ENCODE measurements at places on chromosomes 7 and 10.

- no peak for DNase-seq
These were observed 6.1 kb upstream of the SAR1A start for GRCh38 chr10:70176441-70176840.

DNA sequence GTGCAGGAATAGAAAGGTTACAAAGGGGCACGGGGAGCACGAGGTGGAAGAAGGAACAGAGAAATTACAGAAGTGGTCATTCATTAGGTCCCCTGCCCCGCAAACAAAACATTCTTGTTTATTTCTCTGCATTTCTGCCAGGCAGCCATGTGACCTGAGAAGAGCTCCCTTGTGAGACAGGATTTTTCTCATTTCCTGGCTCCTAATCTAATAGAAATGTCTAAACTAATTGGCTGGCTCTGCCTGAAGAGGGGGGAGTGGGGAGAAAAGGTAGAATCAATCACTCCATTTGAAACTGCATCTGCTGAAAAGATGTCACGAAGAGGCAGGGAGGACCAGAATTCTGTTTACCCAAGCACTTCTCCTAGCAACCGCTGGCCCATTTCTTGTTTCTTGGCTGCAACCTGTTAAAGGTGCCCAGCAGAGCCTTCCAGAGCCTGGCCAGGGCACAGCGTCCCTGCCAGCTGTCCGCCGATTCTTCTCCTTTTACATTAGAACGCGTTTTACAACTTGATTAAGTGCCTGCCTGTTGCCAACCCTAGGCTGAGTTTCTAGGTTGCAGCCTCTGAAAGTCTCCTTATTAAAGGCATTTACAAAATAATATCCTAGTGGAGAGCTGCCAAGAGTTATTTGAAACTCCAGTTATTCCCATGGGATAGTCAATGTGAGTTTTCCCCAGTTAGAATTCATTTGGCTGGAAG lies 1227.6 kb downstream of the TYW1 start:
- DNase-seq: no peak

DNA sequence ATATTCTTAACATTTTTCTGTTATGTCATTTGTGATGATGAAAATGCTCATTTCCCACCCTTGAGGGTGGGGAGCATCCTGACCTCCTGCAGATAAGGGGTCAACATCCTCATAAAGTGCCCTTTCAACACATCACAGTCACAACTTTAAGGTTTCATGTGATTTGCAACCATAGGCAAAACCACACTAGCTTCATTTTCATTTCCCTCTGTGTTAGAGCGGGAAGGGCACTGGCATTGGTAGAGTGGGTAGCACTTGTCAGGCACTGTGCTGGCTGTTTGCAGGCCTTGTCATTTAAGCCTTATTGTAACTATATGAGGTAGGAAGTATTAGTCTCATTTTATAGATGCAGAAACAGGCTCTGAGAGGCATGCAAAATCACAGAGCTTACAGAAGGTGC lies 39.8 kb downstream of the PSMC2 start:
- DNase-seq: no peak

GRCh38 chr7:127782654-127783559 lies 130.9 kb downstream of the SND1 start:
- no peak for DNase-seq

- no peak for DNase-seq
These were observed 16.3 kb upstream of the ZMIZ1 start for GRCh38 chr10:79052291-79053080.

DNA sequence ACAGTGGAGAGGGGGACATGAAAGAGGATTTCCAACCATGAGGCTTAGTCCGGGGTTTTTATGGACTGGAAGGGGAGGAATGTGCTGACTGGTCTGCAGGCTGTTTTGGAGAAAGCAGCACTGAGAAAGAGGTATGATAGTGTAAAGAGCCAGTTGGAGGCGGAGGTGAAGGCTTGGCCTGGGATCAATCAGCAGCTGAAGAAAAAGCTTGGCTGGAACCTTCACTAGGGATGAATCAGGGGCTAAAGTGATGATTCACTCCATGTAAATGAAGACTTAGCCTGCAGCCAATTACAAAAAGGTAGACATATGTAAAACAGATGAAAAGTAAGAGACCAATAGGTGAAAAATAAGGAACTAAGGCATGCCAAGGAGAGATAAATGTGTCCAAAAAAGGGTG lies 1382.6 kb downstream of the GATA3 start:
- DNase-seq: no peak

Measured in cortex of kidney (tissue), 1 donor.